Right lobe of liver (tissue), 6 donors: ENCODE measurements at places on chromosomes 2 and 18. TPM values are rescaled to one million over a fixed set of nuclear protein-coding genes. Genes with fewer than 3 reads are reported as not detected.

DNA sequence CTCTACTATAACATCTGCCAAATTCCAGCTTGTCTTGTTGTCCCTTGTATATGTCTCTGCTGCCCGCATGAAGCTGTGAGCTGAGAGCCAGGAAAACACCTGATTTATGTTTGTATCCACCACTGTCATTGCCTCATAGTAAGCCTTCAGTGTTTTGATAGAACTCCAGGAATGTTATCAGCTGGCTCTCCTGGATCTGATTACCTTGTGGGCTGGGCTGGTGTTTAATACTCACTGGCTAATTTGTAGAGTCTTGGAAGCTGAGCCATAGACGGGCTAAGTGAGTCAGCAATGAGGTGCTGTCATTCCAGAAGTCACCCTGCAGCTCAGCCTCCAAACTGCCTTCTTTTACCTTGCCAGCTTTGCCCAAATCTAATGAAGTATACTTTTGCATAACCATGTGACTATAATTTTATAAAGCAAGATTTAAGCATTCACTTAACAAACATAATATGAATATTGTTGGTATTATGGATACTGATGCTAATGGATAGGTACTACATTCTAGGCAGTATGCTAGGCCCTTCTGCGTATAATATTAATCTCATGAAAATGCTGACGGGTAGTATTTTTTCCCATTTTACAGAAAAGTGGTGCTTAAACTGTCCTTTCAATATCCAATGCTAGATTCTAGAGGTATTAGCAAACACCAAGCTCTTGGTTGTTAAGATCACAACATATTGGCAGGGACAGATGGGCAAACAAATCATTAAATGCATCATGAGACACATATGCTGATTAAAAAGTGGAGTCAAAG is 62.7 kb upstream of the GATA6 start:
- no peak overlapping the region for H3K4me3 ChIP-seq
- no peak overlapping the region for H3K27ac ChIP-seq
- no peaks in the 10 kb centered on the region for H3K27me3 ChIP-seq
- peaks cover 4% of the 10 kb centered on the region for H3K4me1 ChIP-seq
- DNase-seq, result peak; percentile 24

GRCh38 chr2:11344956-11345677 is 681 bp upstream of the ROCK2 start:
- peak overlapping the region; percentile 92 for H3K4me3 ChIP-seq
- H3K4me1 ChIP-seq, result no peaks in the 10 kb centered on the region
- H3K27me3 ChIP-seq, result no peaks in the 10 kb centered on the region
- H3K27ac ChIP-seq, result peak overlapping the region; percentile 97

- no peak overlapping the region for H3K4me3 ChIP-seq
- no peak for DNase-seq
- H3K27ac ChIP-seq, result no peak overlapping the region
- no peaks in the 10 kb centered on the region for H3K36me3 ChIP-seq
- no peaks in the 10 kb centered on the region for H3K4me1 ChIP-seq
- H3K27me3 ChIP-seq, result no peaks in the 10 kb centered on the region
Measured at GRCh38 chr2:188522517-188522916, 230.8 kb downstream of the GULP1 start.

The LRRFIP1 gene
- 51.4 TPM for total RNA-seq

DNA sequence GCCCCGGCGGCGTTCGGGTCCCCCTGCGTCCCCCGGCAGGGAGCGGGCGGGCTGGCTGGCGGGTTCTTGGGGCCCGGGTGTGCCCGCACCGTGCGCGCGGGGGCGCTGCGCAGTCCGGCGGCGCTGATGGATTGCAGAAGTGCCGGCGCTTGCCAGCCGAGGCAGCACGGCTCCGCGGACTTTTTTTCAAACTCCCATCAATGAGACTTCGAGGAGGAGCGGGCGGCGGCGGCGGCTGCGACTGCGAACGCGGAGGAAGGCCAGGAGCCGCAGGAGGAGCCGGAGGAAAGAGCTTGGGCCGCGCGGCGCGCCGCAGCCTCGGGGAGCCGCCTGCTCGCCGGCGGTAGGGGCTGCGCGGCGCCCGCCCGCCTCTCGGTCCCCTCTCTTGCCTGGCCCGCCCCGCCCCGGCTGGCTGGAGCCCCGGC is at the start of gene GLI2:
Gene GLI2, plus strand, starts transcription at position 123 of the 425 bp plus-strand sequence. CDS start 61,453 bp downstream, outside the sequence.
- DNase-seq, result no peak
- H3K27me3 ChIP-seq, result peaks cover 29% of the 10 kb centered on the region
- H3K4me1 ChIP-seq, result no peaks in the 10 kb centered on the region
- H3K36me3 ChIP-seq, result no peaks in the 10 kb centered on the region

DNA sequence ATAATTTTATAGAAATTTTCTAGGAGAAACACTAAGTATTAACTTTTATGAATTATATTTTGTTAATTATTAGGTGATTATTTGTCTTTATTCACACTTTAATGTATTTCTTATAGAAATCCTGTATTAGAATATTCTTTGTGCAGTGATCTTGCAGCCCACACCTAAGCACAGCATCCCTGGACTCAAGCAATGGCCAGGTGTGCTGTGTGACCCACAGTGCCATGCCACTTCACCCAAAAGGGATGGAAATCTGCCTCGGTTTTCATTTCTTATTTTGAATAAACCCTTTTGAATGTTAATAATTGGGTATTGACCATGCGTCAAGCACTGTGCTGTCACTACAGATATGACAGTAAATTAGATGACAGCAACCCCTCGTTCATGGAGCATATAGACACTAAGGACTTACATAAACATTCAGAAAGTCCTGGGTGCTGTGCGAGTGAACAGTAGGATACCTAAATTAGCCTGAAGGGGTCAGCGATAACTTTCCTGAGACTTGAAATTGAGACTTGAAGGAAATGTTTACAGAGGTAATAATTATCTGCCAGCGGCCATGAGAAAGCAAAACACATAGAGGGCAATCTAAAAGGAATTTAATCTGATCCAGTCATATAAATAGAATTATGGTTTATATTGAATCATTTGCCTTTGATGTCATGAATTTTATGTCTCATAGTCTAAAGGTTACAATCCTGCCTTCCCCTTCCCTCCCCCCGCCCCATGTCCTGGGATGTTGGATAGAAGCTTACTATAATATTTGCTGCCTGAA is 52.7 kb upstream of the CALCRL start:
- no peak overlapping the region for H3K4me3 ChIP-seq
- no peaks in the 10 kb centered on the region for H3K36me3 ChIP-seq
- peaks cover 3% of the 10 kb centered on the region for H3K4me1 ChIP-seq
- no peaks in the 10 kb centered on the region for H3K27me3 ChIP-seq

The ALPI gene
- total RNA-seq, result not detected

The TXNDC2 gene
- not detected for total RNA-seq

GRCh38 chr18:63788447-63789096 is 13.4 kb downstream of the SERPINB7 start:
- no peak for DNase-seq
- H3K4me1 ChIP-seq, result no peaks in the 10 kb centered on the region
- no peak overlapping the region for H3K27ac ChIP-seq
- H3K36me3 ChIP-seq, result no peaks in the 10 kb centered on the region
- no peaks in the 10 kb centered on the region for H3K27me3 ChIP-seq
- H3K4me3 ChIP-seq, result no peak overlapping the region

DNA sequence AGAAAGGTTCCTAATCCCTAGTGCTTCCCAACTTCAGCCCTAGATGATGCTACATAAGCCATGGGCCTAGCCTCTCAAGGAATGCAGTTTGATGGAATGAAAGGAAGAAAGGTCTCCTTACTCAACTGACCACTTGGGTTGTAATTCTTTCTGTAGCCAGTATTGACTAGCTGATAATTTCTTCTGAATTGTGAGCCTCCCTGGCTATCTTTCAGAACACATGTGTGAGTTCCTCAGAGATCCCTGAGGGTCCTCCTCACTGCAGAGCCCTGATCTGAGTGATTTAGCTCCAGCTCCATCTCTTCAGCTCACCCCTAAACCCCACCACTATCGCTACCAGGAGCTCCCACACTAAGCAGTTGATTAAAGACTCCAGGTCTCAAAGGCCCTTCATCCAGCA is 31.5 kb downstream of the CFAP210 start:
- H3K4me3 ChIP-seq, result no peak overlapping the region
- H3K4me1 ChIP-seq, result no peaks in the 10 kb centered on the region
- DNase-seq, result no peak
- no peaks in the 10 kb centered on the region for H3K27me3 ChIP-seq
- H3K36me3 ChIP-seq, result no peaks in the 10 kb centered on the region

GRCh38 chr2:54895730-54896129 is 154.5 kb downstream of the RTN4 start:
- DNase-seq, result no peak
- no peak overlapping the region for H3K4me3 ChIP-seq
- H3K27me3 ChIP-seq, result no peaks in the 10 kb centered on the region
- peaks cover 8% of the 10 kb centered on the region for H3K4me1 ChIP-seq

The IL37 gene
- not detected for total RNA-seq

- DNase-seq, result no peak
- no peak overlapping the region for H3K4me3 ChIP-seq
- H3K4me1 ChIP-seq, result no peaks in the 10 kb centered on the region
- H3K36me3 ChIP-seq, result no peaks in the 10 kb centered on the region
Measured at GRCh38 chr18:37584952-37585695, 19.5 kb upstream of the CELF4 start.

DNA sequence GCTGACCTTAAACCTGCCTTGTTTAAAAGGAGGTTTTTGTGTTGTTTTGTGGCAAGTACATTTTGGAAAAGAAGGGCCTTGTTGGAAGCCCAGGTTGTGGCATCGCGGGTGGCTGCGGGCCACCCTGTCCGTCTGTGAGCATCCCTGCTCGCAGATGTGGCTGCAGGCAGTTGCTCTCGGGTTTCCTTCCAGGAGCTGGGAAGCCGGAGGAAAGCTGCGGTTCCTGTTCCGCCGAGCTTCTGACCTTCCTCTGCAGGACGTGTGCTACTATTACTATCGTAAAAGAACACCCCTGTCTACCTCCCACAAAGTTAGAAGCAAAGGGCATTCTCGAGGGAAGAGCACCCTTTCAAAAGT is 766 bp downstream of the MFF start:
- peaks cover 8% of the 10 kb centered on the region for H3K4me1 ChIP-seq
- H3K27ac ChIP-seq, result peak overlapping the region; percentile 95

DNA sequence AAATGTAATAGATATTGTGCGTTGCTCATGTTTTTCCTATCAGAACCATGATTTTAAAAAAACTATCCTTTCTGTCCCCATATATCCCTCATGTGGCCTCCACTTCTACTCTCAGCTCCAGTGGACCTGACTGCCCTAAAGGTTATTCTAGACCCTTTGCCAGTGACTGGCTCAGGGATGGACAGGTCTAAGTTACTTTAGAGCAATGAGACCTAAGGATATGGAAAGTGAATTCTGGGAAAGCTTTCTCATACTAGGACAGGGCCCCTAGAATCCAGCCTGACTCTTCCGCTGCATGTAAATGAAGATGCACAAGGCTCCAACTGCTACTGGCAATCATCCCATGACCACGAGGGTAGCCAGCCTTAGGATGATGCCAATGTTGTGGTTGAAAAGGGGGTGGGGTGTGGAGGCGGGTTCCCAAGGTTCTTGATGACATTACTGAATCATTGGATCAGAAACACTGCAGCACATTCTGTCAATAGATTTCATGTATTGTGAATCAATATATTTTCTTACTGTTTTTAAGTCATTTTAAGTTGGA is 21.3 kb downstream of the C2orf69 start:
- no peak overlapping the region for H3K4me3 ChIP-seq
- no peaks in the 10 kb centered on the region for H3K4me1 ChIP-seq
- H3K36me3 ChIP-seq, result peaks cover 2% of the 10 kb centered on the region
- DNase-seq, result no peak
- no peak overlapping the region for H3K27ac ChIP-seq

DNA sequence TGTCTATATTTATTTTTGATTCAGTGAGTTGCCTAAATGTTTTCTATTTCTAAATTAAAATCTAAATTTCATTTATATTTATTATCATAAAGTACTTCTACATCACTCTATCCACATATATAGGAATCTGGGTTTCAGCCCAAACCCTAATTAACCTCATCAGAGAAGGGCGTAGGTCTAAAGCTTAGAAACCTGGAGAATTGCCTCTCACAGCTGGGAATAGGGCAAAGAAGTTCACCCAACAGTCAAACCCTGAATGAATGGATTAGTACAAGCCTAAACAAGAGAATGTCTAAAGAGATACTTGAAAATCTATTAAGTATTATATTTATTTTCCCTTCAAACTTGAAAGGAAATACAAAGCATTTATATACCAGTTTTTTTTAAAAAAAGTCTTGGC is 26.2 kb downstream of the TFPI start:
- H3K36me3 ChIP-seq, result no peaks in the 10 kb centered on the region
- no peak for DNase-seq
- H3K27me3 ChIP-seq, result no peaks in the 10 kb centered on the region
- no peaks in the 10 kb centered on the region for H3K4me1 ChIP-seq

The GBX2 gene
- total RNA-seq, result not detected

The HADHA gene
- 172 TPM for total RNA-seq

DNA sequence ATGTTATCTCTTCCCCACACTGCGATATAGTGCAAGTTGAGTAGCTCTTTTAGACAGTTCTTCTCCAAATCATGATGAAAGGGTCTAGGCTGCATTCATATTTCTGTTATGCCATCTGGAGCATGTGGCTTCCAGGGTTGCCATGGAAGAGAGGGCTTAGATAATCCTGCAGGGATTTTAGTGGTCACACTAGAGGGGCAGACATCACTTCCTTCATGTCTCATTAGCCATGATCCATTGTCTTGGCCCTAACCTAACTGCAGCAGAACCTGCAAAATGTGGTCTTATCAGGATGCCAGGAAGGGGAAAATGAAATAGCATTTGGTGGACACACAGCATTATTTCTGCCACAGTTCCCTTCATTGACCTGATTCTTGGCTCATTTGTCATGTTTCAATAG is 83.1 kb downstream of the ADAM23 start:
- no peaks in the 10 kb centered on the region for H3K36me3 ChIP-seq
- no peaks in the 10 kb centered on the region for H3K27me3 ChIP-seq
- H3K27ac ChIP-seq, result no peak overlapping the region
- DNase-seq, result no peak
- no peaks in the 10 kb centered on the region for H3K4me1 ChIP-seq
- H3K4me3 ChIP-seq, result no peak overlapping the region

- H3K4me3 ChIP-seq, result no peak overlapping the region
- DNase-seq, result no peak
- H3K27ac ChIP-seq, result no peak overlapping the region
- H3K36me3 ChIP-seq, result no peaks in the 10 kb centered on the region
- H3K4me1 ChIP-seq, result no peaks in the 10 kb centered on the region
Measured at GRCh38 chr2:69043736-69044400, 30.9 kb downstream of the ANTXR1 start.

The SERPINB2 gene
- not detected for total RNA-seq

DNA sequence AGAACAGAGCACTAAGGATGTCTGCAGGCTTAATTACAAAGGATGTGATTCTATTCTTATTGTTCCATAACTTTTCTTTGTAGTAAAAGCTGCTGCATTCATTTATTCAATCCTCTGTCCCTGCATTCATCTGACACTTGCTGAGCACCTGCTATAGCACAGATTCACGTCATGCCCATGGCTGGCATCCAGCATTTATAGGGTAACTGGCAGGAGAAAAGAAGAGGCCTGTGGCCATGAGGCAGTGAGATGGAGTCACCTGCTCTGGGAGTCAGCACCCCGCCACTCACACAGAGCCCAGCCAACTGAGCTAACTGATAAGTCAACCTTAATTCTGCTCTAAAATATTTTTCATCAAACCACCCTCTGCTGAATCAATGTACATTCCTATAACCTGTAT is 18.3 kb upstream of the CDC42EP3 start:
- H3K27ac ChIP-seq, result no peak overlapping the region
- H3K36me3 ChIP-seq, result no peaks in the 10 kb centered on the region
- no peaks in the 10 kb centered on the region for H3K4me1 ChIP-seq
- H3K27me3 ChIP-seq, result no peaks in the 10 kb centered on the region
- no peak for DNase-seq

The TSHZ1 gene
- 10.2 TPM for total RNA-seq
